ENCODE measurements at places on chromosomes 2 and 18. TPM values are rescaled to one million over a fixed set of nuclear protein-coding genes. Genes with fewer than 3 reads are reported as not detected.

KCNJ13 gene
- total RNA-seq: not detected

DNA sequence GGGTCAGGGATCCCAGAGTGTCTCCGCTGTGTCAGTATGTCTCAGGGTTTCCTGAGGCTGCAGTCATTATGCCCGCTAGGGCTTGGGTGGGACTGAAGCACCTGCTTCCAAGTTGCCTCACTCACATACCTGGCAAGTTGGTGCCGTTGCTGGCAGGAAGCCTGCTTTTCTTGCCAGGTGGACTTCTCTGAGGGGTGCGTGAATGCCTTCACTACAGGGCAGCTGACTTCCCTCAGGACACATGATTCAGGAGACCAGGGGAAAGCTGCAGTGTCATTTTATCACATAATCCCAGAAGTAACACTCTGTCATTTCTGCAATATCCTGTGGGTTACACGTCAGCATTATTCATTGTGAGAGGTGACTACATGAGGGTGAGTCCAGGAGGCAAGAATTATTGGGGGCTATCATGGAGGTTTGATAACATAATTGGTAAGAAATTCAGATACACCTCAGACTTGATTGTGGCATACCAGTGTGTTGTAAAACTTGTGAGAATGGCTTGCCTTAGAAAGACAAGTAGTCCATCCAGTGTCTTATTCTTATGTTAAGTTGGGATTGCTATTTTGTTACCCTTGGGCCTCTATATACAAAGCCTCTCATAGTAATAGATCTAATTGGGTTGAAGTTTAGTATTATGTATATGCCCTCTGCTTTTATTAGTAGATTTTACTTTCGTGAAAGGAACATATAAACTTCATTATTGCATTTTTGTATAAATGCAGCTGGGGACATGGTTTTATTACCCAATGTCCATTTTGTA is 44.1 kb downstream of the NEDD4L start:
- no peak overlapping the region for H3K4me3 ChIP-seq
- H3K27ac ChIP-seq: no peak overlapping the region
- H3K4me1 ChIP-seq: no peaks in the 10 kb centered on the region
- DNase-seq: no peak
- no peaks in the 10 kb centered on the region for H3K27me3 ChIP-seq

DNA sequence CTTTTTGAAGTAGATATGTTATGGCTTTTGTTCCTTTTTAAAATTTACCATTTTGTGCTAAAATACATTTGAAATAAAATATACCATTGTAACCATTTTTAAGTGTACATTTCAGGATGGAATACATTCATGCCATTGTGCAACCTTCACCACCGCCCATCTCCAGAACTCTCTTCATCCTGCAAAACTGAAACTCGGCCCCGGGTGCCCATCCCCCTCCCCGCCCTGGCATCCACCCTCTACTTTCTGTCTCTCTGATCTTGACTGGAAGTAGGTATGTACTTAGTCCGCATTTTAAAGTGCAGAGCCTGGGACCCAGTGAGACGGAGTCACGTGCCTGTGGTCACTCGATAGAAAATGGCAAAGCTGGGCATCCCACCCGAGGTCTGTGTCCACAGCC is 45.6 kb downstream of the DIPK1C start:
- H3K4me1 ChIP-seq: no peaks in the 10 kb centered on the region
- no peaks in the 10 kb centered on the region for H3K36me3 ChIP-seq
- no peak overlapping the region for H3K27ac ChIP-seq
- no peak overlapping the region for H3K4me3 ChIP-seq

DNA sequence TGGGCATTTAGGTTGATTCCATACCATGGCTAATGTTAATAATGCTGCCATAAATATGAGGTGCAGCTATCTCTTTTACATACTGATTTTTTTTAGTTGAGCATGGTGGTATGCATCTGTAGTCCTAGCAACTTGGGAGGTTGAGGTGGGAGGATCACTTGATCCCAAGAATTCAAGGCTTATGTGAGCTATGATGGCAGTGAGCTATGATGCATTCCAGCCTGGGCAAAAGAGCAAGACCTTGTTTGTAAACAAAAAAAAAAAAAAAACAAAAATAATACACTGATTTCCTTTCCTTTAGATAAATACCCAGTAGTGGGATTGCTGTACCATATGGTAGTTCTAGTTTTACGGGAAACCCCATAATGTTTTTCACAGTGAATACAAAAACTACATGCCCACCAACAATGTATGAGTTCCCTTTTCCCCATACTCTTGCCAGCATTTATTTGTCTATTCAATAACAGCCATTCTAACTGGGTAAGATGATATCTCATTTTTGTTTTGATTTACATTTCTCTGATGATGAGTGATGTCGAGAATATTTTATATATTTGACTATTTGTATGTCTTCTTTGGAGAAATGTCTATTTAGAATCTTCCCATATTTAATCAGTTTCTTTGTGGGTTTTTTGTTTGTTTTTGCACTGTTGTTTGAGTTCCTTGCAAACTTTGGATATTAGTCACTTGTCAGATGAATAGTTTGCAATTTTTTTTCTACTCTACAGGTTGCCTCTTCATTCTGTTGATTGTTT is 281.0 kb upstream of the KYNU start:
- no peaks in the 10 kb centered on the region for H3K36me3 ChIP-seq
- H3K27me3 ChIP-seq: no peaks in the 10 kb centered on the region
- H3K27ac ChIP-seq: no peak overlapping the region

- no peaks in the 10 kb centered on the region for H3K36me3 ChIP-seq
- DNase-seq: no peak
- H3K27me3 ChIP-seq: no peaks in the 10 kb centered on the region
- H3K4me1 ChIP-seq: no peaks in the 10 kb centered on the region
Observed at GRCh38 chr18:43022874-43023273, 92.6 kb downstream of the RIT2 start.

DNA sequence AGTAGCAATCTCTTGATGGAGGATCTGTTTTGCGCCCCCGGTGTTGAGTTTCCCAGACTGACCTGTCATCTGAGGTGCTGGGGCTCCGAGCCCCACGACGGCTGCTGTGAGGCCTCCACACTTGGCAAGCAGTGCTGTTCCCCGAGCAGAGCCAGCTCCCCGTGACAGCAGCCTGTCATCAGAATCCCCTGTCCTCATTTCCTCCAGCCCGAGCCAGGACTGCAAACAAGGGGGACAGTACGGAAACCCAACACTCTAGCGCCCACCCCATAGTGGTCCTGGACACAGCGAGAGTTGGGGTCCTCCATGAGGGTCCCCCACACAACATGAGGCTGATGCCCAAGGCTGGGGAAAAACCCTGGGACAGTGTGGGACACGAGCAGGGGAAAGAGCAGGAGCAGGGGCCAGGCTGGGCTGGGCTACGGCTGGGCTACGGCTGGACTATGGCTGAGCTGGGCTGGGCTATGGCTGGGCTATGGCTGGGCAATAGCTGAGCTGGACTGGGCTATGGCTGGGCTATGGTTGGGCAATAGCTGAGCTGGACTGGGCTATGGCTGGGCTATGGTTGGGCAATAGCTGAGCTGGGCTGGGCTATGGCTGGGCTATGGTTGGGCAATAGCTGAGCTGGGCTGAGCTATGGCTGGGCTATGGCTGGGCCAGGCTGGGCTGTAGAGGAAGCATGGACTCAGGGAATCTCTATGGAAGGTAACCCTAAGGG is 1.5 kb upstream of the KLHL30 start:
- H3K4me1 ChIP-seq: peaks cover 12% of the 10 kb centered on the region
- no peak overlapping the region for H3K27ac ChIP-seq
- peak; percentile 9 for DNase-seq
- H3K4me3 ChIP-seq: no peak overlapping the region
- H3K27me3 ChIP-seq: no peaks in the 10 kb centered on the region

RRM2 gene
- 1.5 TPM for total RNA-seq

CD8B2 gene
- total RNA-seq: not detected

ANKRD29 gene
- 6.9 TPM for total RNA-seq

PPP4R3B gene
- total RNA-seq: 51.4 TPM

DNA sequence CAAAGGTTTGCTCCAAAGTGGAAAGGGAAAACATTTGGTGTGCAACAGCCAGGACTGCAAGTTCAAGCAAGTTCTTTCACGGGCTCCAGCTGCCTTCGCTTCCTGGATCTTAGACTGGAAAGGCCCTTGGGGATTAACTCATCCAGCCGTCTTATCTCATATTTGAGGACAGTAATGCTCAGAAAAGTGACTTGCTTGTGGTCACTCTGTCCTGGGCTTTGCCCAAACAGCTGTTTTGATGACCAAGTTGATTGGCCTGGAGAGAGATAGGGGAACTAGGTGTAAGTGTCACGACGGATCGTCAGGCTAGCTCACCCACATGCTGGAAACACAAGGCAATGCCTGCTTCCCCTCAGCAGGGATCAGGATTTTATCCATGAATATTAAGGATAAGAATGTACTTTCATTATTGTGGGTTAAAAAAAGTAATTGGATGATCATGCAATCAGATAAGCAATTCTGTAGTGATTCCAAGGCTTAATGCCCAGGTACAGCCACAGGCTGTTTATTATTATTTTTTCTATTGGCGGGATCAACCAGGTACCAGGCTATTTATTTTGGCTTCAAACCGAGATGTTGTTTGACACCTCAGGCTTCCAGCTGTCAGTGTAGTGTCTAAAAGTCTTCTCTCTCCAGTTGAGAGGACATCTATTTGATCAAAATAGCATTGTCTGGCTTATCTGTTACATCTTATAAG is 162.5 kb upstream of the EPAS1 start:
- no peaks in the 10 kb centered on the region for H3K27me3 ChIP-seq
- H3K4me3 ChIP-seq: no peak overlapping the region
- peaks cover 3% of the 10 kb centered on the region for H3K4me1 ChIP-seq
- no peaks in the 10 kb centered on the region for H3K36me3 ChIP-seq

TUBB6 gene
- 408 TPM for total RNA-seq

FEV gene
- not detected for total RNA-seq

DNA sequence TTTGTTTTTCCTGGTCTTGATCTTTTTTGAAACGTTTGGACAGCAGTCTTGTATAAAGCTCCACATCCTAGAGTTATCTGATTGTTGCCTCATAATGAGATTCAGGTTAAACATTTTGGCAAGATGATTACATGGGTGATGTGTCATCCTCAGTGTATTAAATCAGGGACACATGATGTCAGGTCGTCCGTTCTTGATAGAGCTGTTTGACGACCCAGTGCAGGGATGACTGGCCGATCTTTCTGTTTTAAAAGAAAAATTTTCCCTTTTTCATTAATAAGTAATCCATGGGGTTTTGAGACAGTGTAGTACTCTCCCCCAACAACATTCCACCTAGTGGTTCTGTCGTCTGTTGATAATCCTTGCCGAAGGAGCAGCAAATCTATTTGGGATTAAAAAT is 44.5 kb upstream of the SERPINB2 start:
- H3K4me1 ChIP-seq: no peaks in the 10 kb centered on the region
- no peak for DNase-seq
- H3K27ac ChIP-seq: no peak overlapping the region
- no peaks in the 10 kb centered on the region for H3K27me3 ChIP-seq

GPR155 gene
- total RNA-seq: 6.4 TPM

LHCGR gene
- not detected for total RNA-seq

- H3K36me3 ChIP-seq: no peaks in the 10 kb centered on the region
- no peak overlapping the region for H3K4me3 ChIP-seq
- no peak for DNase-seq
- H3K27me3 ChIP-seq: no peaks in the 10 kb centered on the region
- no peaks in the 10 kb centered on the region for H3K4me1 ChIP-seq
Observed at GRCh38 chr18:60976976-60977375, 356.3 kb upstream of the CDH20 start.

- DNase-seq: peak; percentile 98
- peaks cover 5% of the 10 kb centered on the region for H3K4me1 ChIP-seq
- H3K36me3 ChIP-seq: no peaks in the 10 kb centered on the region
- H3K4me3 ChIP-seq: no peak overlapping the region
Observed at GRCh38 chr2:229445019-229445418, 173.9 kb upstream of the PID1 start.
